AG10803 (cell line): ENCODE measurements at places on chromosomes 11 and 22.
A peak's percentile ranks its signal among the peaks of the same experiment; 100 is the strongest.

DNA sequence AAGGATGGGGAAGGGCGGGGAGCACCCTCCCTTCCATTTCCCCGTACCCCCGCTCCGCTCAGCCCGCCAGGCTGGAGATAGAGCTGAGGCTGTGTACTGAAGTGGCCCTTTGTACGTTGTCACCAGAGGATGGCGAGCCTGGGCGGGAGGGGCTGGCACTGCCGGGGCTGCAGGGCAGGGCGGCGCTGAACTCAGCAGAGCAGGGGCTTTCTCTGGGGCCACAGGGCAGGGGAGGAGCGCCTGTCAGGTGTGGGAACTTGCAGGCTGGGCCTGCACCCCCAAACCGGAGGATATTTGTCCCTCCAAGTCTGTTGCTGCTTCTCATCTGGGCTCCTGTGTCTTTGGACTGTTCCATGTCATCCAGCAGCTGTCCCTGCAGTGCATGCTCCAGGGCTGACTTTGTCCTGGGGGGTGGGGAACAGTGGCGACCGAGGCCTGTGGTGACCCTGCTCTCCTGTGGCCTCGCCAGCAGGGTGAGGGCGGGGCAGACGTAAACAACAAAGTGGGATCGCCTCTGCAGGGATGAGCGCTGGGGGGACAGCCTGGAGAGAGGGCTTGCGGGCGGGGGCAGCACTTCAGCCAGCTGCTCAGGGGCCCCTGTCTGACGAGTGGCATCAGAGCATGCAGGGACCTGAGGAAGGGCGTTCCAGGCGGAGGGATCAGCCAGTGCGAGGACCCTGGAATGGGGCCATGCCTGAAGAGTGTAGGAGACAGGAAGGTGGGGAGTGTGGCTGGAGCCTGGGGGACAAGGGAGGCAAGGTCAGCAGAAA lies 13.1 kb downstream of the MGAT3 start:
- DNase-seq: no peak

- DNase-seq: peak; percentile 93
Measured at GRCh38 chr11:129861702-129862522, 33.5 kb downstream of the NFRKB start.

- peak; percentile 69 for DNase-seq
Measured at GRCh38 chr22:36911887-36912661, 1.4 kb upstream of the CSF2RB start.

GRCh38 chr11:67301313-67301921 lies 1.9 kb upstream of the SSH3 start:
- no peak for DNase-seq

- DNase-seq: no peak
Measured at GRCh38 chr11:30546334-30546733, 39.8 kb downstream of the MPPED2 start.

- DNase-seq: no peak
Measured at GRCh38 chr11:78949976-78950690, 375.5 kb upstream of the NARS2 start.

DNA sequence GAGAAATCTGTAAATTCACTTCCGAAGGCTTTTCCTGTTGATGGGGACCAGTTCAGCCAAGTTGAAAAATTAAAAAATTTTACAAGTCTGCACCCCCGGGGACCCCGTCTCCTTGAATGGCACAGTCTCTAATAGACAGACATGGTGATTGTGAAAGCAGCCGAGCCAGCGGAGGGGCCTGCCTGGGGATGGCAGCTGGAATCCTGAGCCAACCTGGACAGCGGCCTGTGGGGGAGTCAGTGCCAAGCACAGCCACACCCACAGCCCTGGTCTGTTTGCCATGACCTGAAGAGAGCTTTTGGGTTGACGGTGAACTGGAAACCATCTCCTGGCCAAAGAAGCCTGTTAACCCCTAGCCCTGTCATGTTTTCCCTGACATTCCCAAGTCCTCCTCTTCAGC lies 64.7 kb downstream of the PARVG start:
- DNase-seq: no peak

DNA sequence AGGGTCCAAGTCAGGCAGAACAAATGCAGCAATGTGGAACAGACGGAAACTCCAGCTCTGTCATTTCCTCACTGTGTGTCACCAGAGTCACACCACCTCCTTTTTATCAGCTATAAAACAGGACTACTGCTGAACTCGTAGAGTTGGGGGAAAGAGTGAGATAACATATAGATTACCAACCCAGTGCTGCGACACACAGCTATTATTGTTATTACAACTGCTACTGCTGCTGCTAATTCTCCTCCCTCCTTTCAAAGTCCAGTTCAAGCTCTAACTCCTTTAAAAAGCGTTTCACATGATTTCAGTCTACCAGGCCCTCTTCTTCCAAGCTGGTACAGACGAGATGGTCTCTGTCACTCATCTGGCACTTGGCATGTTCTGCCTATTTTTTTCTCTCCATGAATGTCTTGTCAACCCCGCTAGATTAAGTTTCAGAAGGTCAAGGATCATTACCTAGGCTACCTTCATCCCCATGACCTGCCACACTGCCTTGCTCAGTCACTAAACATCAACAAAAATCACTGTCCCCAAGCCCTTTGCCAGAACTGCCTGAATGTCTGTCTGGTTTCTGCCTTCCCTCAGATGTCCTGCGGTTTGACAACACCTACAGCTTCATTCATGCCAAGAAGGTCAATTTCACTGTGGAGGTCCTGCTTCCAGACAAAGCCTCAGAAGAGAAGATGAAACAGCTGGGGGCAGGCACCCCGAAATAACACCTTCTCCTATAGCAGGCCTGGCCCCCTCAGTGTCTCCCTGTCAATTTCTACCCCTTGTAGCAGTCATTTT lies 3.7 kb upstream of the MTFP1 start:
- no peak for DNase-seq

DNA sequence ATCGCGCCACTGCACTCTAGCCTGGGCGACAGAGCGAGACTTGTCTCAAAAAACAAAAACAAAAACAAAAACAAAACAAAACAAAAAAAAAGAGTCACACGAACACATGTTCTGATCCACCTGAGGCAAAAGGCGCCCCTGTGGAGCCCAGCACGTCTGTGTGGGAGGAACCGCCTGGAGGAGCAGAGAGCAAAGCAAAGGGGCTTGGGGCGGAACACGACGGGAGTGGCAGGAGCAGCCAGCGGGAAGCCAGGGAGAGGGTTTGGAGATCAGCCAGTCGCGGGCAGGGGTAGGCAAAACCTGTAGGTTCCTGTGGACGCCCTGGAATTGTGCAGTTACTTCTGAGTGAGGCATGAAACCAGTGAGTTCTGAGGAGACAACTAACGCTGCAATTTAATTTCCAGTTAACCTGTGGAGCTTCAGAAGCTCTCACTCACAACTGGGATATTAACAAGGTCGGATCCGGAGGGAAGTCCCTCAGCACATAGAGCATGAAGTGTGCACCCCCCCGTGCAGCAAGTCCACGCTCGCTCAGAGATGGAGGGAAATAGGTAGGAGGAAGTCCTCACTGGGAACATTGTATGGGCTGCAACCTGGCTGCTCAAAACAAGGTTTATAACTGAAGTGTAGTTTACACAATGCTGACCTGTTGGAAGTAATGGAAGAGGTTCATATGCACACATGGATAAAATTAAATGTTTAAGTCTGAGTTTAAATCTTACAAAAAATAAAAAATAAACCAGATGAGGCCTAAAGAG lies 13.2 kb upstream of the USP18 start:
- no peak for DNase-seq

DNA sequence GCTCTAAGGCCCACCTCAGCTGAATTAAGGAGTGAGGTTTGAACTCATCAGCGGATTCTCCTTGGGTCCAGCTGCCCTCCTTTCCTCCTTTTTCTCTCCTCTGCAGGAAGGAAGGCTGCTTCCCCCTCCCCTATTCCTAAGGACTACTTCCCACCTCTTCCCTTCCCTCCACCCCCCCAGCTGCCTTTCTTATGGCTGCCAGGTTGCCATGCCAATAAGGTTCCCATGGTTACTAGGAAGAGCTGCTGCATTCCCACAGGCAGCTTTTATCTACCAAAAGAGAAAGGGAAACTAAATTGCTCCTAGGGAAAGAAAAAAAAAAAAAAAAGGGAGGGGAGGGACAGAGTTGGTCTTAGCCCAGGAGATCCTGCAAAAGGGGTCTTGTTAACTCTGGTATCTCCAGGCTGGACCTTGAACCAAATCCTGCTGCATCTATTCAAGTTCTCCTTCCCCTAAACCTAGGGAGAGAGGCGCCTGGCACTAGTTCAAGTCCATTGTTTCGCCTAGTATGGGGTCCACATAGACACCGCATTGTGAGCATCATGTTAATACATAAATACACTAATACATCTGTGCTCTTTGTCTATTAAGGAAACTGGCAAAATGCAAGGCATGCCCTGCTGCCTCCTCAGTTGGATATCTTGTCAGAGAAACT lies 21.2 kb upstream of the FEZ1 start:
- DNase-seq: peak; percentile 74

- no peak for DNase-seq
Measured at GRCh38 chr11:119692540-119692820, 36.5 kb downstream of the NECTIN1 start.

DNA sequence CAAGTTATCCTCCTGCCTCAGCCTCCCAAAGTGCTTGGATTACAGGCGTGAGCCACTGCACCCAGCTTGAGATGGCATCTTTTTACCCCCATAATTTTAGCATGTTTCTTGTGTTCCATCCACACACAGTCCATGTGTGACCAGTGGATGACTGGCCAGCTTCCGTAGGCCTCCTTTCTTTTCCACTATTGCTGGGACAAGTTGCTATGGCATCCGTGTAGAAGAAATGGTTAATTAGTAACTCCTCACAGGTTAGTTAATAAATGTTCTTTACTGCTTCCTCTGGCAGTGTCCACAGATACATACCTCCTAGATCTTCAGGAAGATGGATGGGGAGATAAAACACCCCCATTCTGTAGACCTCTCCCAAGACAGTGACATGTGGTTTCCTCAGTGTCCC lies 154.3 kb upstream of the RASSF10 start:
- no peak for DNase-seq

GRCh38 chr22:27195094-27195493 lies 537.7 kb downstream of the MIAT start:
- no peak for DNase-seq

GRCh38 chr11:6124245-6124644 lies 16.8 kb downstream of the OR56B4 start:
- DNase-seq: no peak

GRCh38 chr11:111302298-111302697 lies 4.0 kb downstream of the POU2AF3 start:
- no peak for DNase-seq

DNA sequence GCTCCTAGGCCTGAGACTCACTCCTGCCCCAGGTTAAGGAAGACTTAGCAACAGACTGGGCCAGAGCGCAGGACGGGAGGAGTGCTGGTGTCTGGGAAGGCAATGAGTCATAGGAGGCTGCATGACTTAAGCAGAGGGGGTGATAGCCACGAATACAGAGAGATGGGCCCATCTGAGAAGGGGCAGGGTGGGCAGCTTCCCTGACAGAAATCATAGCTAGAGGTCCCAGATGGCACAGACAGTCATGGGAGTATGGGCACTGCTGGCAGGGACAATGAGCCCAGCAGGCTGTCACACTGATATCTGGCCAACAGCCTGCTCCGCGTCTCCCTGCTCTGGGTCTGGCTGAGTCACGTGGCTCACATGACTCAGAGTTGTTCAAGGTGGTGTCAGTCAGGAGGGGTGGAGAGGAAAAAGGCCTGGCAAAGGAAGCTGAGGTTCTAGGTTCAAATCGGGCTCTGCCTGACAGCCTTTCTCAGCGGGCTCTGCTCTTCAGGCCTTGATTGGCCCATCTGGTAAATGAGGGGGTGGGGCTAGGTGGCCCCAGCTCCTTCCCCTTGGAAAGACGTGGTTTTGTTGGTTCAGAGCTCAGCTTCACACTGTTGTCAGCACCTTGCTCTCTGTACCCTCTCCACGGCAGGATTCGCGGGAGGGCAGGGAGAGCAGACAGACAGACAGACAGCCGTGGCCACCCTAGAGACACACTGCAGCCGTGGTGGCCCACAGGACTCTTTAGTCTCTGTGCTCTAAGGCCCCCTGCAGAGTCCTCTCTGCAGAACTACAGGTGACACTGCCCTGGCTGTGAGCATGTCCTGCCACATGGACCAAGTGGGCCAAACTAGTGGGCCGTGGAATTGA lies 47.8 kb downstream of the DBX1 start:
- DNase-seq: peak; percentile 90

- peak; percentile 52 for DNase-seq
Measured at GRCh38 chr11:131408025-131408640, 37.7 kb downstream of the NTM start.

GRCh38 chr22:46250783-46251125 lies 661 bp upstream of the CDPF1 start:
- no peak for DNase-seq

GRCh38 chr11:113161711-113162591 lies 152.4 kb upstream of the TTC12 start:
- no peak for DNase-seq

GRCh38 chr11:48109046-48109666 lies 107.5 kb upstream of the OR4B1 start:
- DNase-seq: peak; percentile 66

- DNase-seq: no peak
Measured at GRCh38 chr11:10838083-10838482, 19.8 kb downstream of the ZBED5 start.

- no peak for DNase-seq
Measured at GRCh38 chr11:28559492-28559891, 451.3 kb downstream of the METTL15 start.

- DNase-seq: peak; percentile 97
Measured at GRCh38 chr11:128208329-128209137, 378.8 kb downstream of the ETS1 start.

DNA sequence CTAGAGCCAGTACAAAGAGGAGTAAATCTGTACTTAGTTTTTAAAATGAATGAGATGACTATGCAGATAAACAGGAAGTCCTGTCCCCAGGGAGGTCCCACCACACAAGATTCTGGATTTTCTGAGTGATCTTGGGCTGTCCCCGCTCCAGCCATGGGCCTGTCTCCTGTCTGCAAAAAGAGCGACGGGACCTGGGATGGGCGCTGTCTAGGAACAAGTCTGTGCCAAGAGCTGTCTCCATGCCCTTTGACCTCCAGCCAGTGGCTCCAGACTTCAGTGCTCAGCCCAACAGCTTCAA lies 6.0 kb downstream of the CSNK1E start:
- peak; percentile 43 for DNase-seq

GRCh38 chr22:33325232-33326004 lies 267.2 kb upstream of the SYN3 start:
- no peak for DNase-seq

GRCh38 chr11:129933891-129934290 lies 38.5 kb upstream of the NFRKB start:
- DNase-seq: no peak
